ENCODE measurements at places on chromosomes 2 and 18.

DNA sequence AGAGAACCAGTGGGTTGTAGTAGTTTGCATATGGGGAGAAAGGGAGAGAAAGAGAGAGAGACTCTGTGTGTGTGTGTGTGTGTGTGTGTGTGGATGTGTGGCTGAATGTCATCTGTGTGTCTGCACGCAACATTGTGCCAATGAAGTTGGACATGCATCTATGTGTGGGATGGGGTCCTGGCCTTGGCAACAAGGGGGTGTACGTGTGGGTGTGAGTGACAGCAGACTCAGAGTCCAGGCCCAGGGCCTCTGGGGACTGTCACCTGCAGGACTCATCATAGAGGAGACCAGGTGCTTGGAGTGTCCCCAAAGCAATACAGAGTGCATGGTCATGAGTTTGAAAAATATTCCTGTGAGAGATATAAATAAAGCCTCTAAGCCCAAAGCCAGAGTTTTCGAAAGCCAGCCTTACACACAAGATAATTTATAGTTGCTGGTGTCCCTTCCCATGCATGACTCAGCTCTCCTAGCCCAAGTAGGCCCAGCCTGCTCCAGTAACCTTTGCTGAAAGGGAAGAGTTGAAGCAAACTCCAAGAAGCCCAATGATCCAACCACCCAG lies 59.9 kb downstream of the TNP1 start:
- DNase-seq: no peak

DNA sequence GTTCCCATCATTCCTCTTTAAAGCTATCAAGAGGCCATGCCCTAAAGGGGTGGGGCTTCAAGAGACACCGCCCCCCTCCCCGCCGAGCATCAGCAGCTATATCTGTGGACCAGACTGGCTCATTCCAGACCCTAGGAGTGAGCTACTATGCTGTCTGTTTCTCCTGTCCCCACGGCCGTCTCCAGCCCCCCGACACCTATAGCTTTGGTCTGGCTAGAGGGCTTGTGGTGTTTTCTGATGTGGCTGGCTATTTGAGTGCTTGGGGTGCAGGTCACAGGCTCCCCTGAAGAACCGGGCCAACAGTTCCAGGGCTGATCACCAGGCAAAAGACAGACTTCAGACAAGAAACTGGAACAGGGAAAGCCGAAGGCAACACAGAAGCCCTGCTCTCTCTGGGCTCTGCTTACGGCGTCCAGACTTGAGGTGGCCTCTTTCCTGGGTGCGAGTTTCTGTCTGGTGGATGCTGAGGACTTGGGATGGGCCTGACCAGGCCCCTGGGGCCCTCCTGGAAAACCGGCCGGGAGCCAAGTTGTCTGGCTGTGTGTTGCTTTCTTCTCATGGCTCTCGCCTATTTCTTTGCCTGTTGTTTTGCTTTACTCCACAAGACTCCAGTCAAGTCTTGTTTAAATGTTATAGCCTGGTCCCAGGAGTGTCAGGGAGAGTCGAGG lies 83.6 kb downstream of the KLHL29 start:
- DNase-seq: no peak

GRCh38 chr2:215812966-215813365 lies 200.4 kb downstream of the MREG start:
- no peak for DNase-seq

GRCh38 chr18:7237673-7238272 lies 6.9 kb downstream of the LRRC30 start:
- no peak for DNase-seq

DNA sequence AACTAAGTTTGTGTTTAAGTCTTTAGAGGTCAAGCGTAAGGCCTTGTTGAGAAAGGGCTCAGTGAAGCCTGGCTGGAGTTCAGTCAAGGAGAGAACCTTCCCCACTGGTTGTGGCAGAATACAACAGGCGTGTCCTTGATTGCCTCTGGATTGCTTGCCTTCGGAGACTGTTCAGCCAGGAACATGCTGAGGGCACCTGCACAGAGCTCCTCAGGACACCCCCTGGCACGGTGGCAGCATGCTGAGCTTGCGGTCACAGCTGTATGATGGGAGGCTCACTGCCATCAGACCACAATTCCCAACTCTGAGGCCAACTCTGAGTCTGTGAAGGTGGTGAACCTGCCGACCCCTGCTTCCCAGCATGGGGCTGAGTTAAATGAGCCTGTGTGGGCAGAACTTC lies 130.0 kb downstream of the LPIN1 start:
- no peak for DNase-seq
